ENCODE measurements at places on chromosomes 4 and X.
A peak's percentile ranks its signal among the peaks of the same experiment; 100 is the strongest.

DNA sequence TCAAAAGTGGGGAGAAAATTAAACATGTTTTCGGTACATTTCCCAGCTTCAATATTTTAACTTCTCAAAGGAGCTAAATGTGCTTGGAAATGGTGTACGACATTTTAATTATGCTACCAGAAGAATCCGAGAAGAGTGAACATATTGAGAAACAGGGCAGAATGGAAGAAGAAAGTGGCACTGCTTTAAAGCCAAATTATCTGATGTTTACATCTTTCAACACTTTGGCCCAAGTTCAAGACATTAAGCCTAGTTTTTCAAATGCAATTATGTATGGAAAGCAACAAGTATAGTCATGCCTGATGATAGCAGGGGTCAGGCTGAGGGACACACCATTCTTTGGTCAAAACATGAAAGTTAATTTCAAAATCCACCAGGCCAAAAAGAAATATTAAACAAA lies 577.9 kb upstream of the ZFP42 start:
- DNase-seq = peak; percentile 29

DNA sequence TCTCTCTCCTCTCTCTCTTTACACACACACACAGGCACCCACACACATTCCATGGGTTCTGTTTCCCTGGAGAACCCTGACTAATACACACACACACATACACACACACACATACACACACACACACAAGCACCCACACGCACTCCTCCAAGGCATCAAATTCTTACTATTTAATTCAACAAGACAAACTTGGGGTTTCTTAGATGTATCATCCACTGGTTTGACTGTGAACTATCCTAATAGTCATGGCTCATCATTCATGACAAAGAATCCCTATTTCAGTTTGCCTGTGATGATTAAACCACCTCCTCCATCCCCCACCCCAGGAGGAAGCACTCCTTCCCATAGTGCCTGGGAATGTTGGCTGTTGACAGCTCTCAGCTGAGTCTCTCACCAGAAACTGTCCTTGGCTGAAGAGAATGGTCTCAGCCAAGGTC lies 98.2 kb downstream of the USP46 start:
- DNase-seq = peak; percentile 61

DNA sequence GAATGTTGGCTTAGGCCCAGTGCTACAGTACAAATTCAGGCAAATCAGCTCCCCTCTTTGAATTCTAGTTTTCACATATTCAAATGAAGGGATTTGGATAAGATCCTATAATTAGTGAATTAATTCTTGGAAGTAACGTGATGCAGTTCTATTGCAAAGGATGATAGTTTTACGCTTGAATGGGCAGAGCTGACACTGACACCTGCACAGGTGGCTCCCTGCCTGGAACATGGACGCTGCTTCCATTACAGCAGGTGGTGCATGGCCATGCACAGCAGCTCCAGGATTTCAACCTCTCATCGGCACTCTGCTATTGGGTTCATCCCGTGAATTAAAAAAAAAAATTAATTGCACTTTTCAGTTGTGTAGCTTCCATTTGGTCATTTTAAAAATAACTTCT lies 28.4 kb upstream of the RPS6KA6 start:
- no peak for DNase-seq

GRCh38 chr4:150280081-150280895 lies 202.0 kb downstream of the DCLK2 start:
- DNase-seq = peak; percentile 80

DNA sequence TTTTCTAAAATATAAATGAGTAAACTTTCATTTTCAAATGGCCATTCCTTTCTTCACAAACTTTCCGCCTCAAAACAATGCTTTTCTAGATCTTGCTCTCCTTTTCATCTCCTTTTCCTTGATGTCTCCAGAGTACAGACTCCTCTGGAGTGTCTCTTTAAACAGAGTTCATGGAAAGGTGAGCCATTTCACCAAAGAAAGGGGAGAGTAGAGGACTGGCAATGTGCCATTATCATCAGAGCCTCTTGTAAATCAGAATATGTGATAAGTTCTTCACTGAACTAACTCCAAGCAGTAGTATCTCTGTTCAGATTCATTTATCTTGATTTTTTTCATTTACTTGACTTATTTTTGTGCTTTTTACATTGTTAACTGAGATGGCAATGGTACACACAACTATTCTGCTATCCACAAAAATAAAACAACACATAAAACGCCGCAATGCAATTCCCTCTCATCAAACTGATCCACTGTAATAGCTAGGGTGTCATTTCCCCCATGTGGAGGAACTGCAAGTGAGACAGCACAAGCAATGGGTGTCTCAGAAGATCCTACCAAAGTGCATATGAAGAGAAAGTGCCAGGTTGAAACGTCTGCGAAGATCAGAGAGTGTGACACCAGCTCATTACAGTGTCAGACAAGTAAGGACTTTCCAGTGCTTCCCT lies 125.4 kb downstream of the RASL11B start:
- DNase-seq = peak; percentile 62

GRCh38 chrX:130874751-130875150 lies 28.3 kb downstream of the ENOX2 start:
- DNase-seq = no peak

DNA sequence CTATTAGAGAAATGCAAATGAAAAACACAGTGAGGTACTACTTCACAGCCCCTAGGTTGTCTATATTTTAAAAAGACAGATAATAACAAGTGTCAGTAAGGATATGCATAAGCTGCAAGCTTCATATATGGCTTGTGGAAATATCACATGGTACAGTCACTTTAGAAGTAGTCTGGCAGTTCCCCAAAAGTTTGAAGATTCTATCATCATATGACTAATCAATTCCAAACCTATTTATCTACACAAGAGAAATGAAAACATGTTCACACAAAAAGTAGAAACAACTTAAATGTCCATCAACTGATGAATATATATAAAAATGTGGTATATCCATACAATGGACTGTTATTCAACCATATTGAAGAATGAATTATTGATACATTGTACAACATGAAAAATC lies 185.8 kb upstream of the STK26 start:
- no peak for DNase-seq

GRCh38 chrX:53732797-53733196 lies 46.3 kb upstream of the HUWE1 start:
- no peak for DNase-seq

DNA sequence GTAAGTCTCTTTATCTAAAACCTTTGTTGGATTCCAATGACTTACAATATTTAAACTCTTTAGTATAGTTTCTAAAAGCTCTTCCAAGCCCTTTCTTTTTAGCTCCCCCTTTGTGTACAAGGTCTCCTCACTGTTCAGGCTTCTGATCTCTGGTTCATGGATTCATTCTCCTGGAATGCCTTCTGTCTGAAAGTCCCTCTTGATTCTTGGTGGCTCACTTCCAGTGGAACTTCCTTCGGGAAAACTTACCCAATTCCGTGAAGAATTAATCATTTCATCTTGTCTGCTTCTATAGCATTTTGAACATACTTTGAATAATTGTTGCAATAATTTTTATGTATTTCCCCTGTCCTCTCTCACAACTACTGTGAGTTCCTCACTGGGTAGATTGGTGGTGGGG lies 3.6 kb downstream of the ARHGAP24 start:
- DNase-seq = peak; percentile 80

DNA sequence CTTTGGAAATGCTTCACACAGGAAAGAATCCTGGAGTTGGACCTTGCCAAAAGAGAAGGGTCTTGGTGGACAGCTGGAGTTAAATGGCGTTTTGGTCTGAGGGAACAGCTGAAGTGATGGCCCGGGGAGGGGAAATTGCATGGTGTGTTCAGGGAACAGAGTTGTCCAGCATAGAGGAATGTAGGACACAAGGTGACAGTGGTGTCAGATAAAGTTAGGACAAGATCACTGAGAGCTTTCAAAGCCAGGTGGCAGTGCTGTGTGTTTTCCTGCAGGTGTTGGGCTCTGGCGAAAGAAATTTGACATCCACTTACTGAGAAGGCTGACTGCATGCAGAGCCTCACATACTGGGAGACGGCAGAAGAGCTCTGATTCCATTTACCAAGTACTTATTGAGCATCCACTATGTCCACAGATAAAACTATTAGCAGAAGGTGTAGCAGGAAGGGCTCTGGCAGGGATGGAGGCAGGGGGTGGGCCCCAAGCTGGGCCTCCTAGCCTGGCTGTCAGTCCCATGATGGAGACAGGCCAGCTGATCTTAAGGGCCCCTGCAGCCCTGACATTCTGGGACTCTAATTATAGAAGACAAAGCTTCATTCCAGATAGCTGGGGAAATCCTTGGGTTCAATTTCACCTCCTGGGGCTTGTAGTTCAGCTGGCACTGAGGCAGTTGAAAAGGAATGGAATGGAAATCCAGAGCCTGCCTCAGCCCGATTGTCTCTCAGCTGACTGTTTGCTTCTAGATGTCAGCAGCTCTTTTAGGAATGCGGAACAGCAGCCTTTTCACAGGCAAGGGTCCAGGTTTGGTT lies 150.2 kb upstream of the MAMLD1 start:
- no peak for DNase-seq

DNA sequence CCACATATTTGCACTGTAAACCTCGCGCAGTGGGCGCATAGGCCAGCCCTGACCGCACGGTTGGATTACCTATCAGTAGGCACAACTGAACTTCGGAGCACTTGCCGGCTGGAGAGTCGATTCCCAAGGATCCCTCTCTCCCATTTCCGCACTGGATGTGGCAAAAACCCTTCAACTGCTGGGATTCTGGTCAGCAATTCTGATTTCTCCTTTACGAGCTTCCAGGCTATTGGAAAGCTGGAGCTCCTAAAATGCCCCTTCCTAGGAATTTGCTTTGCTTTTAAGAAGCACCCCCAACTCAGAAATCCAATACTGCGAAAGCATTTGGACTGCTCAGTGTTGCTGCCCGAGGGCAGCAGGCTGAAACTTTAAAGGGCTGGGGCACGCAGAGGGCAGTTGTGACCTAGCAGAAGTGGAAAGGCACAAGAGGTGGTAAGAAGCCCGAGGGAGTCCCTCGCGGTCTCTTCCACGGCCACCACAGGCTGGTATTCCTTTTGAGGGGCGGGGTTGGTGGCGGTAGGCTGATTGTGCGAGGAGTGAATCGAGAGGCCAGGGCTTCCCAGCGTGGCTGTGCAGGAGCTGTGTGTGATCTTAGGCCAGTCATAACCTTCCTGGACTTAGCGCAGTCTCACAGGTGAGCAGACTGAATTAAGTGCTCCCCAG lies 1.6 kb downstream of the ZAR1 start:
- DNase-seq = peak; percentile 46

DNA sequence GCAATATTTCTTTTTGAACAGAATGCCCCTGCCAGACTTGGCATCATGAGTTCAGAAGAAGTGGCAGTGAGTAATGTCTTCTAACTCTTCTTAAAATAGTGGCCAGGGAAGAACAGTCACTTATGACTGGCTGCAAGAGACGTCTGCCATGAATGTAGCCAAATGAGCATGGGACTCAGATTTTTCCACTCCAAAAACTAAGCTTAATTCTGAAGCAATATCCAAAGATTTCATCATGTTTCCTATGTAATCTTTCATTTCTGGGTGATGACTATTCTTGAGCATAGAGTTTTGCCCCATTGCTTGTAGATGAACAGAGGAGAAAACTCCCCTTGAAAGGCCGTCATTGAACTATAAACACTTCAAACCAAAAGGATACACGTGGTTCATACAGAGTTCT lies 11.8 kb downstream of the AMBN start:
- no peak for DNase-seq

DNA sequence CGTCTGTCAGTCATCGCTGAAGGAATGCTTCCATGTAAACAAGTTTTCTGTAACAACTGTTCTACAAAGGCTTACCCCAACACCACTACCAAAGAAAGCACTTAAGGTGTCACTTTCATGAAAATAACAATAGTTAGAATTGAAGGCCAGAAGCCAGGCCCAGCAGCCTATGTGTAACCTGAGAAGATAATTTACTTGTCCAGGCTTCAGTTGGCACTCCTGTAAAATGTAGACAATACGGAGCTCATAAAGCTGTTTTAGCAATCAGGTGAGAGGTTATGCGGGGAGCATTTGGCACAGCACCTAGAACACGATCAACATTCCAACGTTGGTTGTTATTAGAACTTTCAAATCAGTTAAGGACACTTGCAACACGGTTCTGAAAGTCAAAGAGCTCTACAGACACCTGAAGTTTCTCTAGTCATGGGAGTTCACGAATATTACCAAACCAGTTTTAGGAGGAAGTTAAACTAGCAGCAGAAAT lies 15.7 kb downstream of the ADGRA3 start:
- no peak for DNase-seq

- DNase-seq = no peak
These were observed 249.2 kb upstream of the GPRIN3 start for GRCh38 chr4:89556601-89557305.

DNA sequence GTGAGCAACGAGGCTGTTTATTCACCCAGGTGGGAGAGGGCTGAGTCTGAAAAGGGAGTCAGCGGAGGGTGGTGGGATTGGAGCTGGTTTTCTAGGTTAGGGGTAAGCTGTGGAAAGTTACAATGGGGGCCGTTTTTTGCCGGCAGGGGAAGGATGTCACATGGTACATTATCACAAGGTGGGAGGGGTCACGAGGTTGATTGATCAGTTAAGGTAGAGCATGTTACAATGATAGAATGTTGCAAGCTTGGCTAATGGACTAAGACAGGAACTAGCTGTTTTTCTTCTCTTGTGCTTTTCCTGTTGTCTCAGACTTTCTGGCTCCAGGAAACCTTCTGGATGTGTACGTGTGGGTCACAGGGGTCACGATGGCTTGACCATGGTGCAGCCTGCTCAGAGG lies 536.3 kb upstream of the HTR2C start:
- DNase-seq = no peak

DNA sequence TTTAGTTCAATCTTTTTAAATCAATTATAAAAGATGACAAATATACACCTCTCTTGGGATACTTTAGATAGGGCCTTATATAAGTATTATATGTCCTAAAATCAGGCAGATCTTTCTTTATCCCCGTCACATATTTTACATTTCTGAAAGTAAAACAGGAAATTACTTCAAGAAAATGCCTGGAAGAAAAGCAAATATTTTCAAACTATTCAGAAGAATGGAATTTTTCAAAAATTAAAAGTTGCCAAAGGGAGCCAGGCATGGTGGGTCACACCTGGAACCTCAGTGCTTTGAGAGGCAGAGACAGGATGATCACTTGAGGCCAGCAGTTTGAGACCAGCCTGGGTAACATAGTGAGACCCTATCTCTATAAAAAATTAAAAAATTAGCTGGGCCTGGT lies 34.4 kb downstream of the MGARP start:
- DNase-seq = no peak

GRCh38 chr4:2950221-2950989 lies 12.8 kb downstream of the NOP14 start:
- peak; percentile 80 for DNase-seq

GRCh38 chr4:4330794-4331193 lies 40.7 kb downstream of the ZBTB49 start:
- DNase-seq = no peak

- no peak for DNase-seq
These were observed 20.8 kb upstream of the CEP135 start for GRCh38 chr4:55927803-55928437.

DNA sequence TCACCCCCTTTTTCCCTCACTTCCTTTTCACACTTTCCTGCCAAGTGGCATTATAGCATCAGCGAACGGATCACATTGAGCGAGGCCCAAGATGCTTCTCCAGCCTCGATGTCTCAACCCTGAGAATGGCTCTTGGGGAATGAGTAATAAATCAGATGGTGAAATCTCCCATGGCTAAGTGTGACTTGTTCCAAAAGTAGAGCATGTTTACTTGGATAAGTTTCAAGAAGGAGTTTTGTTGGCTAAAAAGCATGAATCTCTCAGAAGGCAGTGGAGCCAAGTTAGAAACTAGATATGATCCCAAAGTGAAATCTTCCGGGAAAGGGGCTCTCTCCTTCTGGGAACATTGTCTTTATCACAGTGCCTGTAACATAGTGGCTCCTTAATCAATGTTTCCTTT lies 316.3 kb downstream of the CAMK2D start:
- DNase-seq = peak; percentile 26

All from osteoblast (primary cell).